A549 treated with GW870086 at 1 μM for 4 hours (cell line): ENCODE measurements at places on chromosomes 7 and 10. TPM values are rescaled to one million over a fixed set of nuclear protein-coding genes. Genes with fewer than 3 reads are reported as not detected.

ZNF277 gene
- total RNA-seq, result 10.7 to 15.1 TPM (median 13.6 TPM) in 5 replicates

SERPINE1 gene
- total RNA-seq, result 1,451 to 1,792 TPM (median 1,550 TPM) in 5 replicates

PRRT4 gene
- total RNA-seq, result 0.29 to 0.50 TPM (median 0.41 TPM) in 5 replicates

ADIRF gene
- not detected in 5 replicates for total RNA-seq

FBXL13 gene
- total RNA-seq, result 0.26 to 0.65 TPM (median 0.33 TPM) in 5 replicates
